ENCODE measurements at places on chromosomes 3 and 15.
A peak's percentile ranks its signal among the peaks of the same experiment; 100 is the strongest.

DNA sequence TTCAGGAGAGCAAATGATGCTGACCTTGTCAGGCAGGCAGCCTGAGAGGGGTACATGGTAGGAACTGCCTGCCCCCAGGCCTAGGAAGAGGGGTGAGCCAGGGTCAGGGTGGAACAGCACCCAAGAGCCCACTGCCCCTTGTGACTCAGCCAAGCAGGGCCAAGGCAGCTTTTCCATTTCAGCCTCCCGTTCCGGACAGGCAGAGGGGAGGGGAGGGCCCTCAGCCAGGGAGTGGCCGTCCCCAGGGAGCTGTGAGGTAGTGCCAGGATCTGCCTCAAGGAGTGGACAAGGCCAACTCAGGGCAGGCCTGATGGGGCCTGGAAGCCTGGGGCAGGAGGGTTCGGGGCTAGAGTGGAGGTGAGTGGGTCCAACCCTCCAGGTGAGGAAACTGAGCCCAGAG lies 5.1 kb upstream of the ANKRD63 start:
- DNase-seq: no peak

DNA sequence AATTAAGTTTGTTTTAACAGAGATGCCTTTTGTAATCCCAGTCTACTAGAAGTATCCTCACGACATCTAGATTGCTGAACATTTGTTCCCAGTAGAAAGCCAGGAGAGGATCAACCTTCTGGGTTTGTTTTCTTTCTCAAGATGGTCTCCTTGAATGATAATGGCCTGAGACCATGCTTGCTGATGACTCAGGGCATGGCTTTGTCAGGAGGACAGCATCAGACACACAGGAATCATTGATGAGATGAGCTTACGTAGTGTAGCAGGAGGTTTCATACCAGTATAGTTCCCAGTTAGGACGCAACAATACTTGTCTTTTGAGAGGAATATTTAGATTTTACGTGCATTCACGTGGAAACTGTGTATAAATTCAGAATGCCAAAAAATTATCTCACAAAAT lies 38.6 kb downstream of the ATP1B3 start:
- DNase-seq: no peak

DNA sequence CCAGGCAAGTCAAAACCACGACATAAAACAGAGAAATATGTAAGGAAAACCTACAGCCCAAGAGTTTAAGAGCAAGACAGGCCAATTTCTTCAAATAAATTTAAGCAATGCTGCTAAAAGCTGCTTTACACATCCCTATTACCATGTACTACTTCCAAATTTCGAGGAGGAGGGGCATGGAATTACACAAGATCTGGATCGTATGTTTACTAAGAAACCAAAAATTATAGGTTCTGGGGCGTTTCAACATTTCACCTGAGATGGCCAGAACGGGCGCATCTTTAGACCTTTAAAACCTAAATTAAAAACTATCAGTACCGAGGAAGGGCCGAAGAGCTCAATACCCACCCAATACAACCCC lies 664 bp upstream of the NR2C2 start:
- DNase-seq: no peak

GRCh38 chr15:25487226-25487884 lies 48.5 kb upstream of the UBE3A start:
- DNase-seq: no peak

DNA sequence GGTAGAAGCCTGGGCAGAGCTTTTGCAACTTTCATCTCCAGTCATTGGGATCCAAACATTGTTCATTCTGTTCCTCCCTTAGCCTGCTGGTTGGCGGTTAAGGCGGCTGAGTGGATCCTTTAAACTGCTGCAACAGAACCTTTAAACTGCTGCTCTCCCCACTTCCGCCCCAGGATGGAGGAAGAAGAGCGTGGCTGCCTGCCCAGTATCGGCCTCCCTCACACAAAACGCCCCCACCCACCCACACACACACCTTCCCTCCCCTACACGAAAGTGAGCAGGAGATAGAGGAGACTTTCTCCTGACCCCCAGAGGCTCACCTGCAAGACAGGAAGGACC lies 460 bp upstream of the ZMAT3 start:
- DNase-seq: peak; percentile 36

- DNase-seq: no peak
These were observed 36.5 kb downstream of the HEG1 start for GRCh38 chr3:125019271-125019670.

DNA sequence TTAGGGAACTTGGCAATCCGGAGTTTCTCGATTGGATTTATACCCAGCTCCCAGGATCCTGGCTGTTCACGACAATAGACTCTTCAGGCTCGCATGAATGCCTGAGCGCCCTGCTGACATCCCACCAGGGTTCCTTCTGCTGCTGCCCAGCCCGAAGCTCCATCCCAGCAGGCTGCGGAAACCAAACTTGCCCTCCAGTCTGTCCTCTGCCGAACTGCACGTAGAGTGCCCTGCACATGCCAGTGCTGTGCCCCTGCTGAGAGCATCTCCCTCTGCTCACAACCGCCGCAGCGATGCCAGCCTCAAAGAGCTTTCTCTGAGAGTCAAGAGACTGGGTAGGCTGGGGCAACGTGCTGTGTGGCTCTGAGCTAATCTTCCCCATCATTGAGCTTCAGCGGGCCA lies 6.9 kb downstream of the ADAMTS7 start:
- no peak for DNase-seq

GRCh38 chr3:184678317-184679055 lies 33.4 kb downstream of the MAGEF1 start:
- DNase-seq: no peak

DNA sequence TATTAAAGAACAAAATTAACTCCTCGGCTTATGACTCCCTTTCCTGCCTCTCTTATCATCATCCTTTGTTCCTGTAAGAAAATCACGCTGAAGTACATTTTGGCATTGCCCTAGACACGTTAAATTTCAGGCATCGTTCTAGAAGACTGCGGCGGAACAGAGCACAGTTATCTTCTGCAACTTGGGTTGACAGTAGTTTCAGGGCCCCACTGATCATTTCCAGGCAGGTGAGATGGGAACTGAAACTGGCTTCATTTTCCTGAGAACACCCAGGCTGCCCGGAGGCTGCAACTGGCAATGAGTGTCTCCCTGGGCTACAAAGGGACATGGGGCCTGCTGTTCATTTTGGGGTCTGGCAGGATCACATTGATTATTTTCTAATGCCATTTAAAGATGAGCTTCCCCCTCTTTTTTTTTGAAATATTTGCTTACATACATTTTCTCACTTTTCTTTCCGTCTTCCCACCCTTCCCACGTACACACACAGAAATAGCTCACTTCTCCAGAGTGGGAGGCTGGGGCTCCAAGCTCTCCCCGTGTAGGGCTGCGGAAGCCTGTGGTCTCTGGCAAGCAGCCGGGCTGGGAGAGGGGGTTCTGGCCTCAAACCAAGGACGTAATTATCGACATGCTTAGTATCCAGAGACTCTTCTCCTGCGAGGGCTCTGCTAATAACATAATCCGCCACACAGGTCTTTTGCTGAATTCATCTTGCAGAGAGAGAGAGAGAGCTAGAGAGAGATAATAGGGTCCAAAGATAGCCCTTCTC lies 267.4 kb downstream of the ABHD5 start:
- no peak for DNase-seq

- no peak for DNase-seq
These were observed 500.0 kb upstream of the IL12A start for GRCh38 chr3:159488602-159489001.

DNA sequence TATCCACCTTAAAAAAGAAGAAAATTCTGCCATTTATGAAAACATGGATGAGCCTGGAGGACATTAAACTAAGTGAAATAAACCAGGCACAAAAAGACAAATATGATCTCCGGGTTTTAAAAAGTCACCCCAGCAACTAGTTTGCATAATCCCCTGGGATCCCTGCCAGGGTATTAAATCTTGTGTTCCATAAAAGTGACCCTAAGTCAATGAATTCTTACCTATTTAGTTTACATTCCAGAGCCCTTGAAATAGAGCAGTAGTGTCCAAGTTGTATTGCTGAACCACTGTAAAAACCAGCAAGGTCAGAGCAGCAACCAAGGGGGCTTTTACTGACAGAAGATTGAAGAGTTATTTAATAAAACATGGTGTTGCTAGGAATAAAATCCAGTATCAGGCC lies 716.8 kb upstream of the BCHE start:
- no peak for DNase-seq

- DNase-seq: no peak
These were observed 562 bp downstream of the NBEAL2 start for GRCh38 chr3:46979958-46980497.

- DNase-seq: peak; percentile 65
These were observed 41.9 kb downstream of the FMN1 start for GRCh38 chr15:33152502-33153109.

DNA sequence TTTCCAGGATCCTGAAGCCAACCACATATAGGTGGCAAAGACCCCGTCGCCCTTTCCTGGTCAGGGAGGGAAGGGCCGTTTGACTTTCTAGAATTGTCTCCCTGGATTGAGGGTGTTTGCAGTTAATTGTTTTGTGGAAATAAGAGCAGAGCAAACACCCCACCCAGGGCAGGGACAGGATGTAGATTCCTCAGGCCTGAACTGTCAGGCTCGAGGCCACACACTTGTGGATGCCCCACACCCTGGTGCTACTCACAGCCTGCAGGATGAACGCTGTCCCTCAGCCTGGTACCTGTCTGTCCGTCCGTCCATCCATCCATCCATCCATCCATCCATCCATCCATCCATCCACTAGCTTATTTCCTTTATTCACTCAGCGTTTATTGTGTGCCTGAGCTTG lies 29.9 kb upstream of the FLNB start:
- no peak for DNase-seq

DNA sequence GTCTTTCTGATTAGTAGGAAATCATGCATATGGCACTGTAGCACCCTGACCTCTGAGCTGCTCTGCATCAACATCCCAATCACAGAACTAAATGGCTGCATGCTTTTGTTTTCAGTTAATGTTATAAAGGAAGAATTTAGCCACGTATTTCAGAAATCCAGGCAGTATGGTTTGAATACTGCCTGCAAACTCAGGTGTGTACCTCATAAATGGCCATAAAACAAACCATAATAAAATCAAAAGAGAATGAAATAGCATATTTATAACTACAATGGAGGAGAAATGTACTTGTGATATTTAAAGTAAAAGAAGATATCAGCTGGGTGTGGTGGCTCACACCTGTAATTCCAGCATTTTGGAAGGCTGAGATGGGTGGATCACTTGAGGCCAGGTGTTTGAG lies 94.5 kb downstream of the IL20RB start:
- no peak for DNase-seq

- no peak for DNase-seq
These were observed 10.8 kb downstream of the PRICKLE2 start for GRCh38 chr3:64214381-64215018.

- DNase-seq: no peak
These were observed 22.6 kb upstream of the SCG3 start for GRCh38 chr15:51658664-51659063.

DNA sequence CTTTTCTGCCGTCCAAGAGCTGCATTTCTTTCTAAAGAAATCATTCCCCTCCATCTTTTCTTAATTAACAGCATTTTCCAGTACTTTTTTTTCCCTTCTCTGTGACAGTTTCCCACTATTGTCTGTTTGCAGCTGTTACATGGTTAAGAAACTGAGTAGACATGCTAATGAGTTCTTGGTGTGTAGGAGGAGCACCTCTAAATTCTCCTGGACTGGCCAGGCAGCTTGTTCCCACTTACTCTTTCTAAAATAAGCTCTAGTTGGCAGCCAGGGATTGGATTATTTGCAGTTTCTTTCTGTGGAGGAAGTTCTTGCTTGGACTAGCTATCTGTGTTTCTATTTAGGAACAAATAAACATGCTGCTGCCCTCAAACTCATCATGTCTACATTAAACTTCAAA lies 235.1 kb upstream of the GAP43 start:
- DNase-seq: no peak

- no peak for DNase-seq
These were observed 35.6 kb upstream of the CD96 start for GRCh38 chr3:111506435-111506834.

- DNase-seq: no peak
These were observed 51.8 kb upstream of the CLRN1 start for GRCh38 chr3:151024339-151024738.

GRCh38 chr3:152026033-152026556 lies 152.7 kb downstream of the SUCNR1 start:
- no peak for DNase-seq

- no peak for DNase-seq
These were observed 9.1 kb downstream of the VPS8 start for GRCh38 chr3:184821034-184821433.

DNA sequence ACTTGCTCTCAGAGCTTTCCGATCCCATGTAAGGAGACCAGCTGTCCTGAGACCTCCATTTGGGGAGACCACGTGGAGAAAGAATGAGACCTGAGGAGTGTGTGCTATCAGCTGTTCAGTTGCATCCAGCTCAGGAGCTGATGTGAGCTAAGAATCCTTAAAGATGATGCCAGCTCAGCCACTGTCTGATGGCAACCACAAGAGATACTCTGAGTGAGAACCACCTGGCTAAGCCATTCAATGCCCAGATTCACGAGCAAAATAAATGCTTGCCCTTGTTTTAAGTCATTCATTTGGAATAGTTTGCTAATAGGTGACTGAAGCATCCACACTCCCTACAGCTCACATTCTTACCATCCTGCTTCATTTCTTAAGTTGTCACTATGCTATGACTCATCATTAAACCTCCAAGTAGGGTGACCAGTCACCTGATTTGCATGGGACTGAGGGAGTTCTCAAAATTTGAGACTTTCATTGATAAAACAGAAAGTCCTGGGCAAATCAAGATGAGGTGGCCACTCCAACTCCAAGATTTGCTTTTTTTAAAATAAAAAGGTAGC lies 56.4 kb downstream of the SPTSSB start:
- no peak for DNase-seq

- DNase-seq: no peak
These were observed 214.1 kb upstream of the TLE3 start for GRCh38 chr15:70311821-70312220.

DNA sequence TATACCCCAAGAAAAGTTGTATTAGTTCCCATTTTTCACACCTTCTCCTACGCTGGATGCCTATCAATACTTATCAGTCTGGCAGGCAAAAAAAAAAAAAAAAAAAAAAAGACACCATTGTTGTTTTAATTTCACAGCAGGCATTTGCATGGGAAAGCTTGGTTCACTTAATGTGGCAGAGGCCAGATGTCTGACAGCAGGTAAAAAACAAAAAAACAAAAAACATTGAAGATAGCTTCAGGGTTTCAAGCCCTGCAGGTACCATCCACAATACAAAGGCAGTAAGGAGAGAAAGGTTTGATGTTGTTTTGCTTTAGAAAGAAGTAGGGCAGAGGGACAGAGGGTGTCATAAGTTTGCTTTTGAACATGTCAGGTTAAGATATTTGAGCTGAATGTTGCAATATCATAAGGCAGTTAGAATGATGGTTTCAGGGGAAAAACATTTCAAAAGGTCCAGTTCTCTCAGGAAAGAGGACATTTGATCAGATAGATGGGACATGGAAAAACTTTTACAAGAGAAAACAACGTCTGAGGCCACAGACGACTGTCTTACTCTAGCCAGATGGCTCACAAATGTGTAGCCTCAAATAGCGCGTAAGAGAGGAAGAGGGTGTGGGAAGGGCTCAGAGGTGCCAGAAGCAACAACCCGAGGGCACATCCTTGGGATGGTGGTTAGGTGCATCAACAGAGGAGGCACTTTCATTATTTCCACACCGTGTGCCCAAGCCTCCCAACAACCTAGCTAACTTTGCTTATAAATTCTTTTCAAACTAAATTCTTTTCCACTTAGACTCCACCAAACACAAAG lies 25.7 kb downstream of the PCOLCE2 start:
- DNase-seq: peak; percentile 14

- DNase-seq: peak; percentile 50
These were observed 1.3 kb downstream of the GNAT1 start for GRCh38 chr3:50192689-50193141.

GRCh38 chr15:24955531-24955921 lies 739 bp downstream of the SNRPN start:
- peak; percentile 0 for DNase-seq
